ENCODE measurements at places on chromosomes 11 and 22. TPM values are rescaled to one million over a fixed set of nuclear protein-coding genes. Genes with fewer than 3 reads are reported as not detected.

Gene ASCL2
- 6.7 TPM for total RNA-seq

Gene LINC01488
- not detected for total RNA-seq

Gene OR8A1
- total RNA-seq: not detected

Gene TESMIN
- total RNA-seq: 19.1 TPM

Gene COMT
- 416 TPM for total RNA-seq

Gene MS4A4A
- total RNA-seq: 1.1 TPM

Gene SPON1
- 10.0 TPM for total RNA-seq

Gene VPS37C
- 6.7 TPM for total RNA-seq

Gene MYO7A
- 0.27 TPM for total RNA-seq

Gene NAA40
- total RNA-seq: 13.5 TPM

Gene ANKK1
- total RNA-seq: under 0.01 TPM

Gene TRPC6
- 0.27 TPM for total RNA-seq

Gene KCNE3
- 8.1 TPM for total RNA-seq

Gene OR2AG2
- 1.6 TPM for total RNA-seq

DNA sequence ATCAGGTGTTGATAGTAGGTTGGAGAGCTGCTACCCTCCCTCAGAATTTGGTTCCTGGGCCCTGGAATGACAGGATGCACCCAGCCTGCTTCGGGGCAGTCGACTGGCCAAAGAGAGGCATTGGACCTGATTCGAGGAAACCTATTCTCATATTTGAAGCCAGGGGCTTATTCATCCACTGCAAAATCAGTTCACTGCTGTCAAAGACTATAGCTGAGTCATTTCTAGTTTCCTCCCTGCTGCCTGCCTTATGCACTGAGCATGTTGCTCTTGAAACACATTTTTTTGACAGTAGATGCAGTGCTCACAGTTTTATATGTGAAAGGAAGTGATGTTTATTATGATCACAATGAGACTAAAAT lies 565.4 kb downstream of the ETS1 start:
- no peak for DNase-seq

DNA sequence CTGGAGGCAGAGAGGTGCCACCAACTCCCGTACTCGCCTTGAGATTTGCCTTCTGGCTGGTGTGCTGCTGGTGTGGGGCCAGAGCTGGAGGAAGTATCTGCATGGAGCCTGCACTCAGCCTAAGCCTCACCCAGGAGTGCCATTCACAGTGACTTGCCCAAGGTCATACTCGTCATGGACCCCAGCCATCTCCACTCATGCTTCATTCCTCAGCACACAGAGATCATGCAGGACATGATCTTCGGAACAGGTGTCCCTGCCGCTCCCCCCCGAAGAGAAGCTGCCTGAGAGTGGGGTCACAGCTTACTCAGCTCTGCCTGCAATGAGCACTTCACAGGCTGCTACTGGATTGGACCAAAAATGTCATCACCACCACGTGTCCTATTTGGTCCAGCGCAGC lies 49.0 kb downstream of the PC start:
- no peak for DNase-seq

GRCh38 chr22:25361899-25362214 lies 142.4 kb downstream of the CRYBB2 start:
- no peak for DNase-seq

GRCh38 chr11:40679276-40679675 lies 780.2 kb downstream of the LRRC4C start:
- no peak for DNase-seq

DNA sequence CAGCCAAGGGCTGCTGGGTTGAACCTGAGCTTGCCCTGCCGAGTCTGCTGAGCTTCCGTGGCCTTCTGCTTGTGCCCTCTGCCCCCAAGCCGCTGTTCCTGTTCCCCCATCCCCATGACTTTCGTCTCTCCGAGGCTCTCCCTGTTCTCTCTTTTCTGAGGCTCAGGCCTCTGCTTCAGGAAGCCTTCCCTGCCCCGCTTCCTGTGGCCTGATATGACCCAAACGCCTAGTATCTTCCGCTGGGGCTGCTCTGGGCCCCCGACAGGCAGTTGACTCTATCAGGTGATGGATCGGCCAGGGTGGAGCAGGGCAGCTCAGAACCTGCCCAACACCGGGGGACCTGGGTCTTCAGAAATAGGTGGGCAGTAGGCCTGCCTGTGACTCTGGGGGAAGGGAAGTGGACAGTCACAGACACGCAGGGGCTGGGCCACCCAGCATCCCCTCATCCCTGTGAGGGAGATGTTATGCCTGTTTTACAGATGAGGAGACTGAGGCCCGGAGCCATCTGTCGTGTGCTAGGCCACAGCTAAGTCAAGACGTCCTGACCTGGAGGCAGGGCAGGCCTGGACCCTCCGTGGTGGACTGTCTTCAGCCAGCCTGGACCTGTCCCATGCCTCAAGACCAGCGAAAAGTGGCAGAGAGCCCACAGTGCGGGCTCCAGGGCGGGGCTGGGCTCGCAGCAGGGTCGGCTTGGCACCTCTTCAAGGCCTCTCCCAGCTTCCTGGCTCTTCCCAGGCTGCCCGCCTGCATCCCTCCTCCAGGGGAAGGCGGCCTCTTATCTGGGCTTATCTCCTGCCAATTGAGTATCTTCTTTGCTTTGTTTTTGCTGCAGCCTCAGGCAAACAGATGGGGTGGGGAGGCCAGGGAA lies 16.2 kb downstream of the BAD start:
- DNase-seq: no peak

GRCh38 chr22:48546653-48547424 lies 1280.8 kb downstream of the BRD1 start:
- DNase-seq: no peak

DNA sequence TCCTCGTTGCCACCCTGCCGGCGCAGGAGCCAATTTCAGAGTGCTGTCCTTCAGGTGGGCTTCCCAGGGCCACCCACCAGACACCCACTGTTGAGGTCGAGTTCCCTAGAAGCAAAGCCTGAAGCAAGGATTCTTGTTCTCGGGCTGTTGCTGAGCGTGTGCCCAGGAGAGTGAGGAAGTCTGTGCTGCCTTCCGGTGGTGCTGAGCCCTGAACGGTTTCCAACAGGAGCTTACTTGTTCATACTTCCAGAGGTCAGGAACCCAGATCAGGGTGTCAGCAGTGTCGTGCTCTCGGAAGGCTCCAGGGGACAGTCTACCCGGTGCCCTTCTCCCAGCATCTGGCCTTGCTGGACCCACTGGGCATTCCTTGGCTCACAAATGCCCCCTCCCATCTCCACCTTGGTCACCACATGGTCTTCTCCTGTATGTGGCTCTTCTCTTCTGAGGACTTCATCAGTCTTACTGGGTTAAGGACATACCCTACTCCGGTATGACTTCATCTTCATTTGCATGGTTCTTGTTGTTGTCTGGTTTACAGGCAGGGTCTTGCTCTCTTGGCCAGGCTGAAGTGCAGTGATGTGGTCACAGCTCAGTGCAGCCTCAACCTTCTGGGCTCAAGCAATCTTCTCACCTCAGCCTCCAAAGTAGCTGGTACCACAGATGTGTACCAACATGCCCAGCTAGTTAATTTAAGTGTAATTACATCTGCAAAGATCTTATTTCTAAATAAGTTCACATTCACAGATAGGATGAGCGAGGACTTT lies 11.2 kb downstream of the SLC25A1 start:
- no peak for DNase-seq

DNA sequence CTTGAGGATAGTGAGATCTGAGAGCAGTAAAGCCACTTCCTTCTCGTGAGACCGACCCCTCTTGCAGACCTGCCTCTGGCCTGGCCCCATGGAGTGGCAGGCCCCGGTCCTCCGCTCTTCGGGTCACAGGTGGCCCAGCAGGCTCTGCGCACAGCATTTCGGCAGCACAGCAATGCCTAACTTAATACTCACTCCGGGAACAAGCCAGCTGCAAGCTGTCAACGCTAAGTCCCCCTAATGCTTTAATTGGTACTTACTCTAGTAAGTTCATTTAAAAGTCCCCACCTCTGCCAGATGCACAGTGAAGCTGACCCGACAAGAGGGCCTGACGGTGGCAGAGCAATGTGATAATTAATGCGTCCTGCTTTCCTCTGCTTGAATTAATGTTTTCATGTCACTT lies 349.3 kb upstream of the B3GAT1 start:
- DNase-seq: no peak

DNA sequence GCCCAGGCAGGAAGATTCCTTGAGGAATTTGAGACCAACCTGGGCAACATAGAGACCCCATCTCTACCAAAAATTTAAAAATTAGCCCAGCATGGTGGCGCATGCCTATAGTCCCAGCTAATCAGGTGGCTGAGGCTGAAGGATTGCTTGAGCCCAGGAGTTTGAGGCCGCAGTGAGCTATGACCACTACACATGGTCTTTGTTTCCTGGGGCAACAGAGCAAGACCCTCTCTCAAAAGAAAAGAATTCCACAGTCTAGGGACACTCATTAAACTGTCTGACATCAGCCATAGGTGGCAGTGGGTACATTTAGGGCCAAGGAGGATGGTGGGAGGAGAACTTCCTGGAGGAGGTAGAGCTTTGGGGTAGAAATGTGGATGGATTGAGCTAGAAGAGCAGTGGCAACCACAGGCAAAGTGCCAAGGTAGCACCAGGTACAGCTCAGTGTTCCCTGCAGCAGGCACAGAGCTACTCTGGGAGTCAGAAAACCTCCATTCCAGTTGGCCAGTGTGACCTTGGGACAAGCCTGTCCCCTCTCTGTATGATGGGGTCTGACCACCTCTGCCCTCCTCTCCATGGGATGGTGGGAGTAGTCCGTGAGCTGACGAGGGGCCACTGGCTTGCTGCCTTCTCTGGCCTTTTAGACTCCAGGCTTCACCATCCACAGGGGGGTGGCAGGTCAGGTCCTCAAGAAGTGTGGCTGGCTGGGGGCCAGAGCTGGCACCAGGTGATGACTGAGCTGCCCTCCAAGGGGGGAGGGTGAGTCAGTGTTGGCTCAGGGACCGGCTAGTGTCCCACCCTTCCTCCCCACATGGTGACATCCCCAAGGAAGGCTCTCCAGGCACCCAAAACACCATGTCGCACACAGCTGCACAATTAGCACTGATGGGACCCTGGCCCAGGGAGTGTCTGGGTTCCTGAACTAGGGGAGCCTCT lies 3.7 kb upstream of the CLCF1 start:
- DNase-seq: no peak

DNA sequence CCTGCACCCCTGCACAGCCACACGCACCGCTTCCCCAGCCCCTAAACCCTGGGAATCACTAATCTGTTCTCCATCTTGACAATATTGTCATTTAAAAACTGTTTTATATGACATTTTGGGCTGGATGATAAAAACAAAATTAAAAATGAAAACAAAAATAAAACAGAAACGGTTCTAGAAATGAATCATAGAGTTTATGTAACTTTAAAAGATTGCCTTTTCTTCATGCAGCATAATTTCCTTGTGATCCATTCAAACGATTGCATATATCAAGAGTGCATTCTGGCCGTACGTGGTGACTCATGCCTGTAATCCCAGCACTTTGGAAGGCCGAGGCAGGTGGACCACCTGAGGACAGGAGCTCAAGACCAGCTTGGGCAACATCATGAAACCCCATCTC lies 6.6 kb upstream of the FAM118A start:
- DNase-seq: no peak

DNA sequence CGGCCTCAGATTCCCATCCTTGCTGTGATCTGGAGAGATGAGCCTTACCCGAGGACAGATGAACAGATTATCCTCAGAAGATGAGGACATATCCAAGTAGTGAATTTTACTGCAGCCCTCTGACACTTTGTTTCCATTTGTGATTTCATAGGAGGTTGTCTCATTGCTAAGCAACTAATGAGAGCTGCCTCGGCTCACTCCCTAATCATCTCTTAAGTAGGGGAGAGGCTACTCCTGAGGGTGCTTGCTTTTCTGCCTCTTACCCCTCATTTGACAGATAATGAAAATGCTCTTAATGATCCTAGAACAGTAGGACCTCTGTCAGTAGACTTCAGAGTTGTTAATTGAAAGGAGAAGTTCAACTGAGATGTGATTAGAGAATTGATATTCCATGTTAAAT lies 150.9 kb downstream of the TBC1D22A start:
- DNase-seq: no peak

GRCh38 chr11:41333357-41333756 lies 126.1 kb downstream of the LRRC4C start:
- no peak for DNase-seq

DNA sequence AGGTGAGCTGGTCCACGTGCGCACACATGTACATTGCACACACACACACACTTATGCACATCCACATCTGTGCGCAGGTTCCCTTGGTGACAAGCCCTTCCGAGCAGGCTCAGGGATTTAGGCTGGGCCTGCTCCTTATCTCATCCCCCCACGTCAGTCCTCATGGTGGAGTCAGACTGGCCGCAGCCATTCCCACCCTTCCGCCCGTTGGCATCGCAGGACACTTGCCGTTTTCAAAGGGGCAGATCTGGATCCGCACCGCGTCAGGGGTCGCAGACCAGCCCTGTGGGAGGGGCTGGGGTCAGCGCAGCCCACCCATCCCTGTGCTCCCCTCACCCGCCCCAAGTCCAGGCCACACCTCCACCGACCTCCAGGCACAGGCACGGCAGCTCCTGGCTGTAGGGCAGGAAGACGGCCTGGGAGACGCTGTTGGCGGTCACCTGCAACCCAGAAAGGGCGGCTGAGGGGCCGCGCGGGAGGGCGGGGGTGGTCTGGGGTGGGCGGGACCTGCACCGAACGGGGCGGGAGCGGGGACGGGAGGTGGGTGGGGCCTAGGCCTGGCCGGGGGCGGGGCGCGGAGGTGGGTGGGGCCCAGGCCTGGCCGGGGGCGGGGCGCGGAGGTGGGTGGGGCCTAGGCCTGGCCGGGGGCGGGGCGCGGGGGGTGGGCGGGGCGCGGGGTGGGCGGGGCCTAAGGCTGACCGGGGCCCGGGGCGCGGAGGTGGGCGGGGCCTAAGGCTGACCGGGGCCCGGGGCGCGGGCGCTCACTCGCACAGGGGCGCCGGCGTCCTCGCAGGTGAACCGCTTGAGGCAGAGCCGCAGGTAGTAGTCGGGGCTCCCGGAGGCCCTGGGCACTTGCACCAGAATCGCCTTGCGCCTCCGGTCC lies 13.3 kb downstream of the IL17REL start:
- DNase-seq: no peak

DNA sequence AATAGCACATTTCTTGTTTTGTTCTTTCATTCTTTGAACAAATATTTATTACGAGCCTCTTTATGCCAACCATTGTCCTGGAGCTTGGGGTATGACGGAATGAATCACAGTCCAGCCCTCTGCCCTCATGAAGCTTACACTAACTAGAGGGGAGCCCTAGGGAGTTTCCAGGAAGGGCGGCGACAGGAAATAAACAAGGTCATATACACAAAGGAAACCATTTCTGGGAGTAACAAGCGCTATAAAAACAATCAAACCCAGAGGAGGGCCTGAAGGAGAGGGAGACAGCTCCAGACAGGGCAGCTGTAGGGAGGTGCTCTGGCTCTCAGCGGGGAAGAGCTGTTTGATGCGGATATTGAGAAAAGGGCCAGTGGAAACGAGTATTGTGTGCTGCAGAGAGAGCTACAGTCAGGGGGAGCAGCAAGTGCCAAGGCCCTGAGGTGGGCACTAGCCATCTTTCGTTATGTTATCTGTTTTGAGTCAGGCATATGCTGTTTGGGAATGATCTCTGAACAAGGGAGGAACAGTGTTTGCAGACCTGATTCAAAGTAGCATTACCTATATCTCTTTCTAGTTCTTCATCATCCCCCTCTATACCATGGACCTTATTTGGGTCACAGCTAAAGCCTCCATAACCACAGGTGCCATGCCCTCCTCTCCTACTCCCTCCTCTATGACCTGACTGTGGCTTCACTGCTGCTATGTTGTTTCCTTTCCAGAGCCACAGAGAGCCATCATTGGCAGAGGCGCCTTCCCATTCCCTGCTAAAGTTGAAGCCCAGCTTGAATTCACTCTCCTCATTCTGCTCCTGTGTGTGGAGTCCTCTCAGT lies 15.3 kb upstream of the ZBTB16 start:
- DNase-seq: no peak

- no peak for DNase-seq
These were observed 472 bp downstream of the UBXN1 start for GRCh38 chr11:62678433-62678769.

GRCh38 chr22:39467390-39467895 lies 10.6 kb downstream of the MGAT3 start:
- DNase-seq: no peak
